ENCODE measurements at places on chromosomes 7 and 10.
A peak's percentile ranks its signal among the peaks of the same experiment; 100 is the strongest.

GRCh38 chr10:5303504-5303903 is 61.3 kb upstream of the UCN3 start:
- ATAC-seq: no peak

DNA sequence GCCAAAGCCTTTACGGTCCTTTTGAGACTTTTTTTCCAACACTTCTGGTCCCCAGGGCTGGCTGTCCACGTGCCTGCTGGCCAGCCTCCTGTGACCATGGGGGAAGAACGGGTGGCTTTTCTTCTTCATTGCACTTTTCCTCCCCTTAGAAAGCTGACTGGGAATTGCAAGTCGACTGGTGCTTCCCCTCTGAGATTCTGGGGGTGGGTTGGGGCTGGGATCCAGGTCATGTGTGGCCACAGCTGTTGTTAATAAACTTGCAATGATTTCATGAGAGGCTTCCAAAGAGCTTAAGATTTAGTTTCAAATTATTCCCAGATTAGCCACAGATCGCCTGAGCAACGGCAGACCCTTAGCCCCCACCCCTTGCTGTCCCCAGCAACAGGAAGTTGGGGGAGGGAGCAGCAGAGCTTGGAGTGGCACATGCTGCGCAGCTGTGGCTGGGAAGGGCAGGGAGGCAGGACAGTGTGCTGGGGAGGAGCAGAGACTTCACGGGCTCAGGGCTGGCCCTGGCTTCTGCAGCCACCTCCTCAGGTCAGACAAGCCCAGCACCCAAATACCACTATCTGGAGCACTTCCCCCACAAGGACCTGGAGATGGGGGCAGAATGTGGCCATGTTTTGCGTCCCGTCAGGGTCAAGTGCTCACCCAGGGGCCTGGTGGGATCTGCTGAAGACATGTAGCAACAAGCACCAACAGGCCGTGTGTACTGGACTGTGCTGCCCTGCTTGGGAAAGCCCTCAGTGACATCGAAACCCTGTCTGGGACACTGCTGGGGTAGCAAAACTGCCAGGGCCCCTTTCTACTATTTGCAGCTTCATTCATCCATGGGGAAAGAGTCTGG is 147.1 kb downstream of the RNF216 start:
- ATAC-seq: peak; percentile 82

- peak; percentile 71 for ATAC-seq
These were observed 56.4 kb upstream of the NPS start for GRCh38 chr10:127492607-127493250.

- ATAC-seq: no peak
These were observed 20.5 kb upstream of the CFAP70 start for GRCh38 chr10:73379064-73379748.

- ATAC-seq: no peak
These were observed 8.9 kb upstream of the KLHL7 start for GRCh38 chr7:23096518-23097290.

- no peak for ATAC-seq
These were observed 178.2 kb downstream of the SLC25A13 start for GRCh38 chr7:96143495-96144259.

GRCh38 chr10:125742465-125742864 is 23.0 kb downstream of the EDRF1 start:
- ATAC-seq: no peak

GRCh38 chr7:30285067-30285535 is 704 bp downstream of the ZNRF2 start:
- ATAC-seq: peak; percentile 7

GRCh38 chr10:89783406-89783805 is 82.0 kb downstream of the KIF20B start:
- no peak for ATAC-seq

DNA sequence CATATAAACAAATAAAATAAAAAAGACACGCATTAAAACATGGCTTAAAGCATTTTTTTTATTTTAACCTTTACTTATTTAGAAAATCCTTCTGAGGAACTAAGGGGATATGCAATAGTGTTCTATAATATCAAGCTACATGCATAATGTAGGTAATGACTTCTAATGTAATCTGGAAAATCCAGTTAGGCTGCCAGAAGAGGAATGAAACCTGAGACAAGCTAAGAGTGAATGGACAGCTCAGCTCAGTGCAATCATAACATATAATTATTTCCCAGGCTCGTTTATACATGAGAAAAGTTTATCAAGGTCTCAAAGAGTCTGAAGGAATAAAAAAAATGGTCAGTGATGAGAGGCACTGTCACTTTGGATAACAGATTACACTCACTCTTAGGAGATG is 649.0 kb upstream of the PCDH15 start:
- ATAC-seq: peak; percentile 68

- ATAC-seq: peak; percentile 91
These were observed 23.1 kb downstream of the DNAJB9 start for GRCh38 chr7:108592646-108593201.

DNA sequence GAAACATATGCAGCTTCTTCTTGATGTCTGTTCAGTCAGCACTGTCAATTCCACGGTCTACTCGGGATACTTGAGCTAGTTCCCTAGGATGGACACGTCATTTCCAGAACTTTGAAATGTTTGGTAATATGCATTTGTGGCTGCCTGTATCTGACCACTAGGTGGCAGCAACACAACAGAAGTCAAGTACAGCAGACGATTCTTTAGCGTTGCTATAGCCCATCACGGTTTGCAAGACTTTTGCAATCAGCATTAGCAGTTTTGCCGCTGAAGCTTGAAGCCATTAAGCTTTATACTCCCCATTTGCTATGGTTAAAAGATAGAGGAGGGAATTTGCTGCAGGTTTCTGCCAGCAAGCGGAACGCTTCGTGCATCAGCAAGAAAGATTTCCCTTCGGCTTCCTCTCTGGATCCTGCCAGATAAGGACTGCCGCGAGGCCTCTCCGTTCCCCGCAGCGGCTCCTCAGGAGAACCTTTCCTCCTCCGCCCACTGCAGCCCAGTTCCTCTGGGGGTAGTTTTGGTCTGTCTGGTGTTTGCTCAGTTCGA is 63.5 kb downstream of the ABCC2 start:
- peak; percentile 98 for ATAC-seq

DNA sequence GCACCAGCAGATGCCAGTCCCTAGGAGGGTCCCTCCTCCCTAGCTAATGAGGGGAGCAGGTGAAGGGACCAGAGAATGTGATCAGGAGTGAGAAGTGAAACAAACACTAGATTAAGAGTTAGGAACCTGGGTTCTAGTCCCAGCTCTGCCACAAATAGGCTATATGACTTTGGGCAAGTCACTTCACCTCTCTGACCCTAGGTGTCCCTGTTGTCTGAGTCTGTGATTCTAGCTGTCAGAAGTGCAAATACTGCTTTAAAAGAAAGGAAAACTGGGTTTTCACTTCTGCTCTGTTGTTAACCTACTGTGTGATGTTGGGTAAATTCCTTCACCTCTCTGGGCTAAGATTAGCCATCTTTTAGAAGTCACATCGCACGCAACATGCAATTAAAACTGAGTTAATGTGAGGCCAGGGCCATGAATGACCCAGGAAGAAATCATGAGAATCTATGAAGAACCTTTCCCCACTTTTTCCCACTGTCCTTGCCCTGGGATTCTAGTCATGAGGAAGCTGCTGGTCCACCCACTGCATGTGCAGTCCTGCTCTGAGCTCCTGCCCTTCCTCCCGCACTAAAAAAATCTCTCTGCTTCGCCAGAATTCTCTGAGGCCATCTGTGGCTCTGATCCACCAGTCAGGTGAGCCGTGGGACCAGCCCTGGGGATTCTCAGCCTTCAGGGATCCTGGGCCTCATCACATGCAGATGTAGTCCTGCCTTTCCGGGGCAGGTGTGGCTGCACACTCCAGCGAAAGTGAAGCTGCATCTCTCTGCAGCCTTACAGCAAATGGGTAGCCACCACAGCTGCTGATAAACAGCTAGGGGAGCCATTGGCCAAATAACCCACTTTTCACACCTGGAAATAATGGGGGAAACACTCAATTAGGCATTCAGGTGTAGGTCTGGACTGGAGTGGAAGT is 181.7 kb downstream of the PLXNA4 start:
- ATAC-seq: peak; percentile 34

- ATAC-seq: no peak
These were observed 145.6 kb downstream of the GLCCI1 start for GRCh38 chr7:8114175-8114574.

GRCh38 chr7:151176401-151176800 is 8.9 kb upstream of the GBX1 start:
- no peak for ATAC-seq

DNA sequence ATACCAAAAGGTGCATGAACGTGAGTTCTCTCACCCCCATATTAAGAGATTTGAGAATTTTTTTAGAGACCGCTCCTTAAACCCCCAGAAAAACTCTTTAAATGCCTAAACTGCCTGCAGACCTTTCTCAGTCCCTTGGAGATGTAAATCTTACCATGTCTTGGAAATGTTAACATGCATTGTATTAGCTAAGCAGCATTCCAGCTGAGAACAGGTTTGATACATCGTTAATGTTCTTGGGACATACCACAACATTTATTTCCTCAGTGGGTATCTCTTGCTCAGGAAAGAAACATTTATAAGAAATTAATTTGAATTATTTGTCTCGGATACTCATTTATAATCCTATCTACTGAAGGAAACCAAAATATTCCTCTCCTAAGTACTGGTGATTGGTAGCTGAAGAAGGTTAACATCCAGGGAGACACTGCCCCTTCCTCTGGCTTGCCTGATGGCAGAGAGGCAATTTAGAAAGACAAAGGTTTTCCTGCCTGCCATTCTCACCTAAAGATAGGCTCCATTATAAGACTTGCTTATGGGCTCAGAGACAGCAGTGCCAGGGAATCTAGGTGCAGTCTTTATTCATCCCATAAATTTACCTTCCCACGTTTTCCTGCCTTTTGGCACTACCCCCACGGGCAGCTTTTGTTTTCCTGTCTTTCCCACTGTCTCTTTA is 141.2 kb downstream of the COBL start:
- no peak for ATAC-seq

GRCh38 chr7:136030867-136031318 is 53.7 kb upstream of the MTPN start:
- no peak for ATAC-seq

GRCh38 chr7:130943336-130943901 is 209.4 kb upstream of the KLF14 start:
- ATAC-seq: no peak

DNA sequence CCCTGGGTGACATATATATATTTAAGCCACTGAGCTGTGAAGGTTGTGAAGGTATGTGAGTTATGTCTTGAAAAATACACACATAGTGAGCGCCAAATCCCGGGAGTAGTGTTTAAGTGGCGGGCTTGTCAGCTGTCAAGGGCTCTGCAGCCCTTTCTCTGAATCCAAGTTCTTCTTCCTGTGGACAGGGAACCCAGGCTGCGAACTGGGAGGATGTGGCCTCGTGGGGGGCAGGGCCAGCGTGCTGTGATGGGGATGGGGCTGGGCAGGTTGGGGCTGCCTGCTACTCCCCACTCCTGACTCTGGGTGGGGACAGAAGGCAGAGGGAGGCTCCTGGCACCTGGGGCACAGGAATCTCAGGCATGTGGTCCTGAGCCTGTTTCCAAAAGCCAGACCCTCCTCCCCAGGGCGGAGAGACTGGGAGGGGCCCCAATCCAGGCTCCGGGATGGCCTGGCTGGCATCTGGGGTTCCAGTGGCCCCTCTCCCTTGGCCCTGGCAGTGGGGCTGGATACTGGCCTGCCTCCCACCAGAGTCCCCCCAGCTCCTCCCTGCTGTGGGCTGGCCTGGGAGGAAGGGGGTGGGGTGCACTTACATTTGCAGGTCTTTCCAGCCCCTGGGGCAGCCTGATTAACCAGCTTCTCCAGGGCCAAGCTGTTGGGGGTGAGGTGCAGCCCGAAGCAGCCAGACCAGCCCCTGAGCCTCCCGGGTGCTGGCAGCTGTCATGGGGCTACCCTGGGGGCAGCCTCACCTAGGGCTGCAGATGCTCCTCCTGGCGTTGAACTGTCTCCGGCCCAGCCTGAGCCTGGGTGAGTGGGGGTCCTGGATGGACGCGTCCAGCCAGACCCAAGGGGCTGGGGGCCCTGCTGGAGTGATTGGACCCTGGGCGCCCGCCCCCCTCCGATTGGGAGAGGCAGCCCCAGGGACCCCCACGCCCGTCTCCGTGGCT is at the start of gene UPK3B:
Gene UPK3B, plus strand, starts transcription at position 622 of the 947 bp plus-strand sequence. Its CDS starts 101 bp downstream, at position 723.
- ATAC-seq: peak; percentile 3

DNA sequence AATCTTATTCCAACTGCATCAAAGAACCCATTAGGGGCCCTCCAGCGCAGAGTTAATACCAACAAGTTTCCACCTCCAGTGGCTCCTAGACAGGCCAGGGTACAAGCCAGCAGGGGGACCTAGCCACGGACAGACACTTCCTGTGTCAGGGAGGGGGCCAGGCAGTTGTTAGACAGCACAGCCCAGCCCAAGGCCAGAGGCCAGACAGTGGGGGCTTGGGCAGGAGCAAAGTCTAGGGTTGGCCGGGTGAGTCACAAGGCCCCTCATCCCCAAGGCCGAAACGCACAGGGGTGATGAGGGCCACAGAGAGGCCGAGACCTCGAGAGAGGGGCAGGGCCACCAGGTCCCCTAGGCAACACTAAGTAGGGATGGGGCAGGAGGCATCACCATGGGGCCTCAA is 19.3 kb upstream of the OPTN start:
- no peak for ATAC-seq

DNA sequence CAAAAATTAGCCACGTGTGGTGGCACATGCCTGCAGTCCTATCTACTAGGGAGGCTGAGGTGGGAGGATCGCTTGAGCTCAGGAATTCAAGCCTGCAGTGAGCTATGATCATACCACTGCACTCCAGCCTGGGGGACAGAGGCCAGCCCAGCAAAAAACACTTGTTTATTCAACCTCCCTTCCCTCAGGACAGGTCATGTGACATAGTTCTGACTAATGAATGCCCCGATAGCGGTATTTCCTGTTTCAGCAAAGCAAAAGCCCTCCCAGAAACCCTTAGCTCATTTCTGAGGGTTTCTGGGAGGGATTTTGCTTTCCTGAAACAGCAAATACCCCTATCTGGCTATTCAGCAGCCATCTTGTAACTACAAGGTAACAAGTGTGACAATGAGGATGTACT is 157.1 kb downstream of the GATA3 start:
- ATAC-seq: no peak

- ATAC-seq: no peak
These were observed 146.5 kb downstream of the TMEM178B start for GRCh38 chr7:141220263-141220880.

GRCh38 chr7:15424468-15424867 is 137.3 kb downstream of the AGMO start:
- ATAC-seq: peak; percentile 79

- no peak for ATAC-seq
These were observed 2.1 kb upstream of the BNIP3 start for GRCh38 chr10:131983780-131984179.

GRCh38 chr7:156625580-156625979 is 15.0 kb upstream of the RNF32 start:
- no peak for ATAC-seq

GRCh38 chr7:17546592-17546991 is 248.1 kb downstream of the AHR start:
- ATAC-seq: no peak

- peak; percentile 81 for ATAC-seq
These were observed 18.3 kb downstream of the FZD9 start for GRCh38 chr7:73451780-73452398.

GRCh38 chr10:98293550-98294269 is 25.7 kb upstream of the LOXL4 start:
- ATAC-seq: no peak

- no peak for ATAC-seq
These were observed 130.0 kb downstream of the ICA1 start for GRCh38 chr7:8131694-8132605.

GRCh38 chr10:62217683-62218082 is 51.0 kb downstream of the RTKN2 start:
- no peak for ATAC-seq

All from SK-N-SH treated with all-trans-retinoic acid at 6 μM for 48 hours (cell line).